ENCODE measurements at places on chromosomes 6 and 20. TPM values are rescaled to one million over a fixed set of nuclear protein-coding genes. Genes with fewer than 3 reads are reported as not detected.

- DNase-seq = no peak
Observed at GRCh38 chr6:95017922-95018321, 559.4 kb upstream of the MANEA start.

GRCh38 chr20:3446779-3447178, 24.0 kb upstream of the ATRN start:
- DNase-seq = no peak

- no peak for DNase-seq
Observed at GRCh38 chr6:15627821-15628220, 35.0 kb downstream of the DTNBP1 start.

GRCh38 chr6:151390851-151391470, 398 bp downstream of the ZBTB2 start:
- DNase-seq = no peak

GRCh38 chr20:22808628-22809027, 224.3 kb upstream of the FOXA2 start:
- DNase-seq = peak; percentile 61

GRCh38 chr6:54428431-54428830, 120.2 kb downstream of the TINAG start:
- no peak for DNase-seq

- DNase-seq = no peak
Observed at GRCh38 chr6:165782134-165782533, 119.1 kb upstream of the PDE10A start.

DNA sequence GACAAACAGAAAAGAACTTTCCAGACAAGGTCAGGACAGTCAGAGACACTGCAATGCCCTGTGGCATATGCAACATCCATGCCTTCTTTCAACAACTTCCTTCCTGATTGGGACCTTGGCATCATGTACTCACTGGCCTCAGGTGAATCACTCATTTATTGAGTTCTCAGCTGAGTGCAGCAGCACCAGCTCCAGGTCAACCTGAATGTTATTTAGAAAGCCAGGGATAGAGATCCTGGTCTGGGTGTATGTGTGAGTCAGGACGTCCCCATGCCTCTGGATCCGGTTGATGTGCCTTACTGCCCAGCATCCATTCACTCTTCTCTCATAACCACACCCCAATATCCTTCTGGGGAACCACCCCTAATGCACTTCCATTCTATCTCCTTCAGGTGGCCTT, 54.4 kb downstream of the SNRNP48 start:
- no peak for DNase-seq

GRCh38 chr6:33702345-33702977, 9.0 kb downstream of the UQCC2 start:
- peak; percentile 62 for DNase-seq

DNA sequence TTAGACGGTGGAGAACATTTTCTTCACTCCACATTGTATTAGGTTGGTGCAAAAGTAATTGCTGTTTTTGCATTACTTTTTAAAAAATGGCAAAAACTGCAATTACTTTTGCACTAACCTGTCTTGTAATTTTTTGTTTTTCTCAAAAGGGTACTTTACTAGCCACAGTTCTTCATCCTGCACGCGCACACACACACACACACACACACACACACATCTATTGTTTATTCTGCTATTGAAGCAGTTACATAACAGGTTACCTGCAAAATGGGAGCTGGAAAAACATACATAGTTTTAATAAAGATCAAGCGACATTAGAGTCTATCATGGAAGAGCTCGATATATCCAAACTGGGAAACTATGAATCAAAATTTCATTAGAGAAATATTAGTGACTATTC, 235.2 kb downstream of the SIM1 start:
- DNase-seq = no peak

DNA sequence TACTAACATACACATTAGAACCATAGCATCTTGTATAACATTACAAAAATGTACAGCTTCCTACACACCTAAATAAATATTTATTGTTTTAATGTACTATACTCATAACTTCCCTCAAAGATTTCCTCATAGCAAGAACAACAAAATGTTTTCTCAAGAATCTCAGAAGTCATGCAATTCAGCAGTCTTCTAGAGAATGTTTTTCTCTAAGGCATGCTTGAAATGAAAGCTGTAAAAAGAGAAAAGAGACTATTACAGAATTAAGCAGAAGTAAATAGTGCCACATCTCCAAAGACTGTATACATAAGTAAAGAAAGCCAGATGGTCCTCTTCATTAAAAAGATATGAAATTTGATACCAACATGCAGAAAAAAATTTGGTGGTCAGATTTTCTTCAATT, 672.2 kb downstream of the EPM2A start:
- no peak for DNase-seq

DNA sequence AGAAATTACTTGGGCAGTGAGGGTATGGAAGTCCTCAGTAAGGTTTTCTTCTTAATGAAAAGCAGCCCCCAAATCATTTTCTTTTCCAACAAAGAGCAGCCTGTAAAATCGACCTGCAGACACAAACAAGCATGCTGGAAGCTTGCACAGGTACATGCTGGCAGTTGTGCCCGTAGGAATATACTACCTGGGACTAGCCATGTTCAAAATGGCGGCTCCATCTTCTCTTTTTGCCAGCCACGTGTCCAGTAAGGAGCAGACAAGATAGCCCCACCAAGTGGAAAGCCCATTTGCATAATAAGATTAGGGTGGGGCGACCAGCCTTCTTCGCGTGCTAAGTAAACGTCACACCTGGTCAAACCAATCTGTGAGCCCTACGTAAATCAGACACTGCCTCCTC, 259.4 kb upstream of the AGPAT4 start:
- DNase-seq = no peak

DNA sequence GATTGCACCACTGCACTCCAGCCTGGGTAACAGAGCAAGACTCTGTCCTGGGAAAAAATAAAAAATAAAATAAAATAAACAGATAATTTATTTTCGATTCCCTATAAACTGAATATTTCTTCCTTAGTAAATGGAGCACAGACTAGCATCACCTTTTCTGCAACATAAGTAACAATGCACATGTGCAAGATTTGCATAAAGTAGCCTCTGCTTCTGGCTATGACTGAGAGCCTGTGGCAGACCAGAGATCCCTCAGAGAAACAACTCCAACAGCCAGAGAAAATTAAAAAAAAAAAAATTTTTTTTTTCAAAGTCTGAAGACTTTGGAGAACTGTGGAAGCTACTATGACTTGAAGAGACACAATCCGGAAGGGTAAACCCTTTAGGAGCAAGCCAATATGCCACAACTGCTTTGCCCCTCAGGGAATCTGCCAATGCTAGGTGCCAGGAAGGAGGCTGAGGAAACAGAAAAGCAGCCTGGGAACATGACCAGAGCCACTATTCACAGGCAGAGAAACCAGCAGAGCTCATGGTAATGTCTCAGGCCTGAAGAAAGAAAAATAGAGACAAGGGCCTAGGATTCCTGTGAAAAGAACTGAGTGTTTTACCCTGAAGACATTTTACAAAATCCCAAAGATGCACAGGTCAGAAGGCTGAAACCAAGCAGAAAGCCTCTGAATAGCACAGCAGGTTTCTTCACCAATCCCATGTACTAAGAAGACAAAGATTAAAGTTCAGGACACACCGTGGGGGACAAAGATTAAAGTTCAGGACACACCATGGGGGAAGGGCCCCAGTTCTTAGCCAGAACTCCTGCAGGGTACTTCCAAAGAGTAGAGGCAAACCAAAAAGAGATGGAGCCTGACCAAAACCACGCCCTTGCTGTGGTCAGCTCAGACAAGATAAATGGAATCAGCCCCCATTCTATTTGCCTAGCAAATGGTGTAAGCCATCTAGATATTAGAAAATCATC, 25.8 kb downstream of the B4GALT5 start:
- peak; percentile 45 for DNase-seq

GRCh38 chr20:7996898-7997297, 22.7 kb downstream of the TMX4 start:
- DNase-seq = no peak

GRCh38 chr6:16533210-16533609, 228.1 kb downstream of the ATXN1 start:
- DNase-seq = no peak

- DNase-seq = peak; percentile 43
Observed at GRCh38 chr6:138086573-138087196, 20.5 kb downstream of the PERP start.

DNA sequence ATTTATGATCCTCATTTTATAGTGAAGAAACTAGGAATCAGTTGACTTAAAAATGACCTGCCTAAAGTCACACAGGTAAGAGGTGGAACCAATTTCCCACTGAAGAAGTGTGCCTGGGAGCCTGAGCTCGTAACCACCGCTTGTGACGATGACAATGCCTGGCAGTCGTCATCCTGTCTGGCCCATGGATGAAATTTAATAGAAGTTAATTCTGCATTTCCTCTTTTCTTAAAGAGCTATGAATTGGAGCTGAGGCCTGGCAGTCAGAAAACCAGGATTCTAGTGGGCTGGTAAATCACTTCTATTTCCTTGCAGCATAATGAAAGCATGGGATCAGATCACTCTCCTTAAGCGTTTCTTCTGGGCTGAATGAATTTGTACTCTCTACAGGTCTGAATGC, 200.0 kb upstream of the SGK1 start:
- DNase-seq = no peak

DNA sequence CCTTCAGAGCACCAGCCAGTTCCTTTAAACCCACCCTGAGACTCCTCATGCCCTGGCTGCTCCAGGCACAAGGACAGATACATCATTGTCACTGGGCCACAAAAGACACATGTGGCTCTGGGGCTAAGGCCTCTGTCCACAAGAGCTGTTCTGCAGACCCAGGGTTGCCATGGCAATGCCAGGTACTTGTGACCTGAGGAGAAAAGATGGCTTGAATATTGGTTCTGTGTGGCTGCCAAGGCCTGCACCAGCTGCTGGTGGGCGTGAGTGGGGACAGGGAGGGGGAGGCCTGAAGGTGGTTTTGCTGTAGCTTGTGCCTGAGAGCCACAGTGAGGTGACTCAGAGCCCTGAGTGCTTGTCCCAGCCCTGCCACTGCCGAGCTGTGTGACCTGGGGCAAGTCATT, 31.8 kb downstream of the SAYSD1 start:
- no peak for DNase-seq

DNA sequence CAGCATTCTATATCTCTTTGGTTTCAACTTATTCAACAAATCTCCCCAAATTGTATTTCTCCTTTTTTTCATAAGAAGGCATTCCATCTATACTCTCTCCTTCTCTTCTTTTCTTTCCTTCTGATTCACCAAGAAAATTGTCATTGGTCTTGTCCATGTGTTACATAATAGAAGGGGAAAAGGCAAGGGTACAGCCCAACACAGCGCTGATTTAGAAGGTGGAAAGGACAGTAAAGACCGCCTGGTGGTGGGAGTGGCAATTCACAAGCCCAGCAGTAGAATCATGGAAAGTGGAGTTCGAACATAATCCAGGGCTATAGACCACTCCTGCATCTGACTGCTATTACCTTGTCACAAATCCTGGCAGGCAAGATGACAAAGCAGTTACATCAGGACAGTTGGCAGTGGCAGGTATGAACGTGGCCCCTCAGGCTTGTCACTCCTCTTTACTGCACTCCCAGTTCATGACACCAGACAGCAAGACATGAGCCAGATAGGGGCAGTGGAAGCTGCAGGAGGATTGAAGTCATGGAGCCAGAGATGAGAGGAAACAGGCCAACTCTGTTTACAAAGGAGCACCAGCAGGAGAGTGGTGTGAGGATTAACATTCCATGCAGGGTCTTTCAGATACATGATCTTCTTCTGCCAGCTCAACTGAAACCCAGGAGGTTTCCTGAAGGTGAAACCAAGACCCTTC, 2.1 kb upstream of the TNFAIP3 start:
- DNase-seq = no peak

GRCh38 chr6:37515712-37516075, 16.0 kb upstream of the CCDC167 start:
- DNase-seq = no peak

GRCh38 chr20:47359530-47360296, 3.2 kb upstream of the ZMYND8 start:
- DNase-seq = no peak

GRCh38 chr20:14622796-14623195, 285.4 kb upstream of the FLRT3 start:
- DNase-seq = peak; percentile 5

GRCh38 chr6:123333000-123333756, 303.6 kb downstream of the TRDN start:
- DNase-seq = no peak

GRCh38 chr6:125444006-125444923, 142.5 kb upstream of the HDDC2 start:
- DNase-seq = no peak

DNA sequence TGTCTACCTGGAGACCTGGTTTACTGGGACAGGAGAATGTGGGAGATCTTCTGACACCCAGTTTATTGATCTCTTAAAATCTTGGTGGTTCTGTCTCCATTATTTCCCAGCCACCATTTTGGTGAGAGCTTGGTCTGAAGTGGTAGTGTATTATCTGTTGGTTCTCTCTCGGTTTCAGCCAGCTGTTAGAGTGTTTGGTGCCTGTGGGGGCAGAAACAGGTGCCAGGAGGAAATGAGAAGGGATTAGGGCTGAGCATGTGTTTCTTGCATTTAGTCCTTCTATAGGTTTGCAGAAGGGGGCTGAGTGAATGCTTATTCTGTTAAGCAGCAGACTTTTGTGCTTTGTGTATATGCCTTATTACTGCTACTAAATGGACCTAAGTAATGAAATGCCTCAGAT, 9.6 kb downstream of the JARID2 start:
- DNase-seq = no peak

GRCh38 chr6:79377047-79377446, 142.6 kb upstream of the HMGN3 start:
- no peak for DNase-seq

DNA sequence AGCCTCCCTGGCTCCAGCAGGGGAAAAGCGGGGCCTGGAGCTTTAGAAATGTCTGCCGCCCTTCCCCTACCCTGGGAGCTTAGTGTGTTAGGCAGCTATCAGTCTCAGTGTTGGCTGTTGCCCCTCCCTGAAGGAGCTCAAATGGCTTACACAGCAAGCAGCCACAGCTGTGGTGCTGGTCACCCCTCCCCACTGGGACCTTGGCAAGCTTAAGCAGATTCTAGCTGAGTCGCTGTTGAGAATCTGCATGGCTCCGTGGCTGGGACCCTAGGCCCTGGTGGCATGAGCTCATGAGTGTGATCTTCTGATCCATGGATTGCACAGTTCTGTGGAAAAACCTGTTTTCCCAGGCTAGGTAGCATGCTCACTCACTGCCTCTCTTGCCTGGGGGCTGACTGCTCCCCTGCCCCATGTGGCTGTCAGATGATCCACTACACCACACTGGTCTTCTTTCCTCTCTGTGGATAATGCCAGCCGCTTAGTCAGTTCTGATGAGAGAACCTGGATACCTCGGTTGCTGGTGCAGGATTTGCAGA, 714.0 kb downstream of the MAFB start:
- peak; percentile 24 for DNase-seq

Gene PSMA7
- total RNA-seq = 878 TPM

Gene KIF25
- 0.39 TPM for total RNA-seq

Gene PRRT1
- total RNA-seq = not detected

Gene ZSCAN31
- 3.8 TPM for total RNA-seq

Gene MUCL3
- total RNA-seq = not detected

Gene ERVFRD-1
- total RNA-seq = not detected

Gene COX4I2
- not detected for total RNA-seq

Gene CD109
- total RNA-seq = 67.4 TPM

Gene BPIFB4
- not detected for total RNA-seq

Gene PNLDC1
- total RNA-seq = not detected

Gene HSPA1A
- 155 TPM for total RNA-seq

Gene JPH2
- total RNA-seq = 24.2 TPM

Gene STX11
- total RNA-seq = 0.96 TPM

Measured in RPMI7951 (cell line).